ENCODE measurements at places on chromosomes 5 and 9.
A peak's percentile ranks its signal among the peaks of the same experiment; 100 is the strongest.

- no peaks in the 10 kb centered on the region for H3K27me3 ChIP-seq
- H3K27ac ChIP-seq: no peak overlapping the region
- no peaks in the 10 kb centered on the region for H3K36me3 ChIP-seq
- no peak for DNase-seq
- H3K4me3 ChIP-seq: no peak overlapping the region
- H3K4me1 ChIP-seq: no peaks in the 10 kb centered on the region
These were observed 111.0 kb upstream of the IL7R start for GRCh38 chr5:35745660-35746059.

DNA sequence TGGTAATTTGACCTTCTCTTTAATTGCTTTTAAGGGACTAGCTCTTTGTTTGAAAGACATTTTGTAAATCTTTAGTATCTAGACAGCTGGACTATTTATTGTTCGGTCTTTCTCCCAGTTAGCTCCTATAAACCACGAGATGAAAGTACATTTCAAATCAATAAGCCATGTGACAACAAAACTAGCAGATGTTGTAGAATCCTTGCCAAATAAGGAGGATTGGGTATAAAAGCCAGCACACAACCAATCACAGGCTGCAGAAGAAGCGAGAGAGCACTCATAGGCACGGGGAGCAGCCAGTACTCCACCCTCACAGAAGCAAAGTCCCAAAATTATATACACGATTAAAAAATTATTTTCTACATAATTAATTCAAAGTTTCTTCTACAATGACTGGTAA lies 8.1 kb upstream of the OMD start:
- peak overlapping the region; percentile 84 for H3K27ac ChIP-seq
- H3K4me1 ChIP-seq: no peaks in the 10 kb centered on the region
- DNase-seq: no peak
- H3K4me3 ChIP-seq: no peak overlapping the region
- no peaks in the 10 kb centered on the region for H3K27me3 ChIP-seq

- H3K27ac ChIP-seq: no peak overlapping the region
- no peaks in the 10 kb centered on the region for H3K27me3 ChIP-seq
- H3K4me3 ChIP-seq: no peak overlapping the region
- no peaks in the 10 kb centered on the region for H3K36me3 ChIP-seq
These were observed 281.1 kb upstream of the KLF4 start for GRCh38 chr9:107770716-107771115.

GRCh38 chr9:124254261-124254682 lies 3.5 kb upstream of the NEK6 start:
- no peak for DNase-seq
- H3K27ac ChIP-seq: no peak overlapping the region
- no peaks in the 10 kb centered on the region for H3K4me1 ChIP-seq

DNA sequence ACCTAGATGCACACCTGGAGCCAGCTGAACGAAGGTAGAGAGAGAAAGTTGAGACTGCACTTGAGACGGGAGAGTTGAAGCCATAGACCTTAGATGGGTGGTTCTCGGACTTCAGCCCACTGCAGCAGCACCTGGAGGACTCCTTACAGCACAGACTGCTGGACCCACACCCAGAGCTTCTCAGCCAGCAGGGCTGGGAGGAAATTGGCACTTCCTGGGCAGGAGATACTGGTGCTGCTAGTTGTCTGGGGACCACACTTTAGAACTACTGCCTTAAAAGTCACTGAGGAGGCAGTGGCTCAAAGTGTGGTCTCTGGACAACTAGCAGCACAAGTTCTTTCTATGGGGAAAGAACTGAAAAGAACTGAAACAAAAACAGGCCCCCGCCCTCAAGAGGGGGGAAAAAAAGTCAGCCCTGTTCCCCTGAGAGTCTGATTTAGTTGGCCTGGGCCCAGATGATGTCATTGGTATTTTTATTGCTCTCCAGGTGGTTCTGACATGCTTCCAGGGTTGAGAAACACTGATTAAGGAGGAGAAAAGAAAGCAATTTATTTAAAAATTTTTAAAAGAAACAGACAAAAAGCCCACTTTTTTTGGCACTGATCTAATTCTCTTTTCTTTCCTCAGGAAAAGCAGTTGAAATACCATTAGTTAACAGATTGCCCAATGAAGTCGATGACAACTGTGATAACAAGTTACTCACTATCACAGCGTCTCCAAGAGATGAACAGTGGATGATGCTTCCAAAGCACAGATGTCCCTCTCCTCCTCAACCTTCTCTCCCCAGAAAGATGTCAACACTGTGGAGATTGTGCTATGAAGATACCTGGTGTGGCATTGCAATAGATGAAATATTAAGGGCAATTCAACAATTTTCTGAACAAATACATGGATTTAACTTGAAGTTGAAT lies 73.6 kb upstream of the ADAMTS16 start:
- H3K4me1 ChIP-seq: no peaks in the 10 kb centered on the region
- no peak overlapping the region for H3K4me3 ChIP-seq
- no peaks in the 10 kb centered on the region for H3K36me3 ChIP-seq
- no peak for DNase-seq

DNA sequence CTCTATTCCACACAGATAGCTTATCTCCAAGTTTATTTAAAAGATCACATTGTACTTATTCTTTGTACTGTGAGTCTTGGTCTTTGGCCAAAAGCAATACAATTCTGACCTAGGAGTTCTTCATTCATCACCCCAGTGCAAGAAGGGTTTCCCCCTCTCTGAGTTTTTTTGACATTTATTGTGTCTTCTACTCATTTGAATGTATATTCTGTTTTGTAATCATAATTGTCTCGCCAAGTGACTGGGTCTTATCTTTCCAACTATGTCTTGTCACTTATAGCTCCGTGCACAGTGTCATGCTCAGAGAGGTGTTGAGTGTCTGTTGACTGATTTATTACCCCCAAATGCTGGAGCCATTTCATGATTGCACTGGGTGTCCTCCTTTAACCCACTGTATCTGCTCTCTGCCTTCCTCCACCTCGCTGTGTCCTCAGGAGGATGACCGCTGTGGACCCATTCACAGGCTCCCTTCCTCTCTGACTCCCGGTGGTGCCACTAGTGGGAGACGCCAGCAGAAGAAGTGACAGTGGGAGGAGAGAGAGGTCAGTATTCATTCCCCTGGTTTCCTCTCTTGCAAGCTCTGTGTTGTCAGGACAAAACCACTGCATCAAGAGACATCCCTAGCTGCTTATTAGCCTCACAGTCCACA lies 11.2 kb upstream of the TRIO start:
- no peak overlapping the region for H3K4me3 ChIP-seq
- H3K4me1 ChIP-seq: no peaks in the 10 kb centered on the region
- H3K36me3 ChIP-seq: no peaks in the 10 kb centered on the region
- H3K27me3 ChIP-seq: no peaks in the 10 kb centered on the region

GRCh38 chr5:172891716-172892421 lies 57.8 kb downstream of the ERGIC1 start:
- peaks cover 9% of the 10 kb centered on the region for H3K4me1 ChIP-seq
- DNase-seq: no peak

GRCh38 chr9:107830479-107830878 lies 340.9 kb upstream of the KLF4 start:
- H3K4me1 ChIP-seq: no peaks in the 10 kb centered on the region
- no peak overlapping the region for H3K27ac ChIP-seq
- H3K27me3 ChIP-seq: no peaks in the 10 kb centered on the region
- H3K36me3 ChIP-seq: no peaks in the 10 kb centered on the region
- DNase-seq: no peak

GRCh38 chr9:91515074-91515687 lies 91.5 kb upstream of the NFIL3 start:
- H3K27ac ChIP-seq: peak overlapping the region; percentile 77
- H3K36me3 ChIP-seq: no peaks in the 10 kb centered on the region
- peak; percentile 91 for DNase-seq
- H3K4me3 ChIP-seq: no peak overlapping the region
- no peaks in the 10 kb centered on the region for H3K27me3 ChIP-seq

DNA sequence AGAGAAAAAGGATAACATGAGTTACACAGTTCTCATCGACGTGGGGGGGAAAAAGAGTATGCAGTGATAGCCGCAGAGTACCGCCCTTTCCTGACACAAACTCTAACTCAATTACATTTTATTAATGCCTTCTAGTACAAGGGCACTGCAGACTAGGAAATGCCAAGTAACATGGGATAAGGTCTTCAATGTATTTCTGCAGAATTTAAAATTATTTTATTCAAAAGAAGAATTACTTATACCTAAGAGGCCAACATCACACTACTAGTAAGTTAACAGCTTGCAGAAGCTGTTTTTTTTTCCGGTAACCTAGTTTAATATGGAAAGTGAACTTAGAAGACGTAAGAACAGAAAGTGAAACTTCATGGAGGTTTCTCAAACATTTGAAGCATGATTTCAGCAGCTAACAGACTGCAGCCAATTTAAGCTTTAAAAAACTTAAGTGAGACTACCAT lies 3.9 kb downstream of the SETX start:
- H3K27me3 ChIP-seq: no peaks in the 10 kb centered on the region
- H3K36me3 ChIP-seq: no peaks in the 10 kb centered on the region
- peaks cover 5% of the 10 kb centered on the region for H3K4me1 ChIP-seq

GRCh38 chr9:35923927-35924763 lies 14.9 kb downstream of the SPAAR start:
- H3K27ac ChIP-seq: peak overlapping the region; percentile 77
- H3K4me3 ChIP-seq: no peak overlapping the region
- peak; percentile 90 for DNase-seq

DNA sequence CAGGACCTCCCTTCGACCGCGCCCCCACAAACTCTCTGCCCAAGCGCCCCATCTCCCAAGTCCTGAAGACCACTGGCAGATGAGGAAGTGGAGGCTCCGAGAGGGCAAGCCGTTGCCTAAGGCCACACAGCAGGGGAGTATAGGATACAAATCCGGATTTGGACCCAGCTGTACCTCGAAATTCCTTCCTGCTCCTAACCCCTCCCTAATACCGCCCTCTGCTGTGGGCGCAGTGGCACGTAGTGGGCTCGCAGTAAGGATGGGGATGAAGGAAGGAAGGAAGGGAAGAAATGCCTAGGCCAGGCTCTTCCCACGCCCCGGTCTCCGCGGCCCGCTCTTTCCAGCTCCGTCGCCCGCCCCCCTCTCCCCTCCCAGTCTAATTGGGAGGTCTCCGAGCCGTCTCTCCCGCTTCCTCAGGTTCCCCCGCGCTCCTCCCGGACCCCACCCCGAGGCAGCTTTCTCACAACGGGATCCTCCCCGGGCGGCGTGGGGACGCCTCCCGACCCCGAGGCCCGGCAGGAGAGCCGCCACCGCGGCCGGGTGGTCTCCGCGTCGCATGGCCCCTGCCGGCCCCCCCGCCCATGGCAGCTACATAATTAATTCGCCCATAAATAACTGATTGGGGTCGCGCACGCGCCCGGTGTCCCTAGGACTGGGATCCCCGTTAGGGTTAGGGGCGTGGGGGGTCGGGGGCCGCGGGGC lies 138.9 kb downstream of the C9orf50 start:
- peaks cover 20% of the 10 kb centered on the region for H3K4me1 ChIP-seq
- no peaks in the 10 kb centered on the region for H3K27me3 ChIP-seq
- no peaks in the 10 kb centered on the region for H3K36me3 ChIP-seq
- peak overlapping the region; percentile 43 for H3K4me3 ChIP-seq
